ENCODE measurements at places on chromosomes 1 and 21.

DNA sequence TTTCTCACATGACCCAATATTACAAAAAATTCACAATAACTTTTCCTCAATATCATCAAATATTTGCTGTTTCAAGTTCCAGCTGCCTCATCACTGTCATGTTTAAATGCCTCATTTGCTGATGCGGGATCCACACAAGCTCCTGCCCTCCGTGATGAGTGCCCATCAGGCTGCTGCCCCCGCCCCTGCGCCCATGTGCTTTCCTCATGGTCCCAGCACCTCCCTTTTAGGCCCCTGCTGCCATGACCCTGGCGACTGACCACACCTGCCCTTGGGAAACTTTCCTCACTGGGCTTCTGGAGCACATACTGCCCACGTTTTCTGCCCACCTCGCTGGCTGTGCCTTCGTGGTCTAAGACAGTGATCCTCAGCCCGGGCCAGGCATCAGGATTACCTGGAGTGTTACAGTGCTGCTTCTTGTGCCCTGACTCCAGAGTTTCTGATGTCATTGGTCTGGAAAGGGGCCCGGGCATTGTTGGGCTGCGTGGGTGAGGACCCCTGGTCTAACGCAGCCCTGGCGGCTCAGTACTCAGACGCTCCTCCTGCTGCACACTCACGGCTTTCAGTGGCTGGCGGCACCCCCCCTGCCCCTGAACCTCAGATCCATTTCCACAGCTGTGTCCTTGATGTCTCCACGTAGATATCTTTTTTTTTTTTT is 20.5 kb downstream of the PLEKHM2 start:
- DNase-seq, result no peak

GRCh38 chr1:209751627-209752231 is 4.1 kb upstream of the TRAF3IP3 start:
- DNase-seq, result no peak

DNA sequence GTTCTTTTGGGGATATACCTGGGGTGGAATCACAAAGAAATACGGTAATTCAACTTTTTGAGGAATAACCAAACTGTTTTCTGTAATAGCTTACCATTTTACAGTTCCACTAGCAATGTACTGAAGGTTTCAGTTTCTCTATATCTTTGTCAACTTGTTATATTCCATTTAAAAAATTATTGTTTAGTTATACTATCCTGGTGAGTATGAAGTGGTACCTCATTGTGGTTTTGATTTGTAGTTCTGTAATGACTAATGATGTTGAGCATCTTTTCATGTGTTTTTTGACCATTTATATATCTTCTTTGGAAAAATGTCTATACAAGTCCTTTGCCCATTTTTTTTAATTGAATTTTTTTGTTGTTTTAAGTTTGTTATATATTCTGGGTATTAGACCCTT is 39.4 kb downstream of the MAST2 start:
- no peak for DNase-seq

DNA sequence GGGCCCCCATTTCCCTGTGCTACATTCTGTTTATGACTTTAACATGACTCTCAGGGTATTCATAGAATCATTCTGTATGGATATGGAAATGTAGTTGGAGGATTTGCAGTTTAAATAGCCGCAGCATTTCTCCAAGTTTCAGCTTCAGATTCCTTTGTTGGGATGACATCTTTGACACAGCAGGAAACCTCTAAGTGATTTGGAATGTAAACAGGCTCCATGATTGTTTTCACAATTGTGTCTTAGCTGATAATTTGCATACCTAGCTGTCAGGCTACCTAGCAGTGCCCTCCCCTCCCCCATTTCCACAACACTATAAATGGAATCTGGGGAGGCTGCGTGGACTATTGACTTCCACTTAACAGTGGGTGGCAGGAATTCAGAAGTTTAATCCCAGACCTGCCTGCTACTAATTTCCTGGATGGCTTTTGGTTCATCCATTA is 290.2 kb downstream of the HLX start:
- no peak for DNase-seq

GRCh38 chr1:183576537-183576936 is 13.7 kb downstream of the NCF2 start:
- no peak for DNase-seq

- no peak for DNase-seq
These were observed 3.8 kb upstream of the SLC30A2 start for GRCh38 chr1:26049531-26050247.

GRCh38 chr1:21749109-21749508 is 33.8 kb downstream of the USP48 start:
- no peak for DNase-seq

DNA sequence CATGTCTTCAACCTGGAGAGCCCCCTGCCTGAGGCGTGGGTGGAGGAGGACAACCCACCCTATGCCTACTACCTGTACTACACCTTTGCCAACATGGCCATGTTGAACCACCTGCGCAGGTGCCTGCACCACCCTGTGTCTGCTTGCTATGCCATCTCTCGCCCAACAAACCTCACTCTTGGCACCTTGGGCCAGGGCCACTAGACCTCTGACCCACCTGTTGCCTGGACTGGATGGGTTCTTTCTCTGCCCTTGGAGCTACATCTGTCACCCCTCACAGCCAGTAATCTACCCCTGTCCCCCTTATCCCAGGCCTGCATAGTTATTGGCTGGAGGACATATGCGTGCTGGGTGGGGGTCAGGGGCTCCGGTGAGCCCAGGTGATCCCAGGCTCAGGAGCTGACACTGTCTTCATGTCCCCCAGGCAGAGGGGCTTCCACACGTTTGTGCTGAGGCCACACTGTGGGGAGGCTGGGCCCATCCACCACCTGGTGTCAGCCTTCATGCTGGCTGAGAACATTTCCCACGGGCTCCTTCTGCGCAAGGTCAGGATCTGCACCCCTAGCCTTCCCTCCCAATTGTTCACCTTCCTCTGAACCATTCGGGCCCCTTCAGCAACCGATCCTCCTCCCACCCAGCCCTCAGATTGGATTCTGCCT is 9.9 kb downstream of the AMPD2 start:
- DNase-seq, result peak; percentile 38

- no peak for DNase-seq
These were observed 51.5 kb downstream of the CAPN2 start for GRCh38 chr1:223763881-223764280.

DNA sequence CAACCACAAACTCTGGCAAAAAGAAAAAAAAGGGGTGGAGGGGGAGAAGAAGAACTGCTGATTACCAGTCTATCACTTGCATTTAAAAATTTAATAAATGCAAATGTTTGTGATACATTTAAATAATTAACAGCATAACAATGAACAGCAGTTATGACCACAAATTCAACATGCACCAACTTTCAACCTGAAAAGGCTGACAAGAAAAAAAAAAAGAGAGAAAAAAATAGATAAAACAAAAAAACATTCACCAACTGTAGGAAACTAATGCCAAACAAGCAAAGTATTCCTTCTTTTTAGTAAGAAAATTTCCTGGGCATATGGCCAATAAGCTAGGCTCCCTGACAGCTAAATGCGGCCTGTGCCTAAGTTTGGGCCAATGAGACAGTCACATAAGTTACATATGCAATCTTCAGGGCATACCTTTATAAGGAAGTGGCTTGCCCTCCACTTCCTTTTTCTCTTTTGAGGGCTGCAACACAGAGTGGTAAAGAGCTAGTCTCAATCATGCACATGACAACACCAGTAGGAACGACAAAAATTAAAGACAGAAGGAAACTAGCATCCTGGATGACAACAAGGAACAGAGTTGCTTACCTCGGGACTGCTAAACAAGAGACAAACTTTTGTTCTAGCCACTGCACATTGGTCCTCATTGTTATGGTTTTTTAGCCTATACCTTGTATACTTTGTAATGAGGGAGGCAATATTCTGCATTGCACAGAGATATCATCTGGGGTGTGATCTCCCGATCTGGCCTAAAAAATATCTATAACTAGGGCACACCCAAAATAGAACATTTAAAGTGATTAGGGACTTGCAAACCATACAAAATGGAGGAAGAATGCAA is 24.2 kb upstream of the PHTF1 start:
- DNase-seq, result no peak

DNA sequence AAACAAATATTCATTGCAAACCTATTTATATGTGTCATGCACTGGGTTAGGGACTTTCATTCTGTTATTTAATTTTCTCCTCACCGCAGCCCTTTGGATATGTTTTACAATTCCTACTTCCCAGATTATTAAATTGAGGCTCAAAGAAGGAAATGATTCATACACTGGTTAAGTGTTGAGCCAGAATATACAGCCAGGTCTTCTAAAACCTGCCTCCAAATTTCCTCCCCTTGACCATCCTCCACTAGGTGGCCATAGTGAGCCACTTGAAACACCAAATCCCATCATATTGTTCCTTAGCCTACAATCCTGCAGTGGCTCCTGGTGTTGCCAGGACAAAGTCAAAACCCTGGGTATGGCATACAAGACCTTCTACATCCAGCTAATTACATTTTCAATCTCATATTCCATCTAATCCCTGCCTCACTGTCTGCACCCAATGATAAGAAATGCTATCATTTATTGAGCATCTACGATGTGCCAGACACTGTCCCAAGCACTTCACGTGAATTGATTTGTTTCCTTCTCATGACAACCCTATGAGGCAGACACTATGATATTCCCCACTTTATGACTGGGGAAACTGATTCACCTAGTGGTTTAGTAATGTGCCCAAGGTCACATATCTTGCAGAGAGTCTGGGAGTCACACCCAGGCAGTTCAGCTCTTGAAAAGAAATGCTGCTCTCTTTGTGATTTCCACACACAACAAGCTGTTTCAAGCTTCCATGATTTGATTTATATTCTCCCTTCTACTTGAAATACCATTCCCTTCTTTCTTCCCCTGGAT is 23.6 kb upstream of the KIRREL1 start:
- DNase-seq, result no peak

DNA sequence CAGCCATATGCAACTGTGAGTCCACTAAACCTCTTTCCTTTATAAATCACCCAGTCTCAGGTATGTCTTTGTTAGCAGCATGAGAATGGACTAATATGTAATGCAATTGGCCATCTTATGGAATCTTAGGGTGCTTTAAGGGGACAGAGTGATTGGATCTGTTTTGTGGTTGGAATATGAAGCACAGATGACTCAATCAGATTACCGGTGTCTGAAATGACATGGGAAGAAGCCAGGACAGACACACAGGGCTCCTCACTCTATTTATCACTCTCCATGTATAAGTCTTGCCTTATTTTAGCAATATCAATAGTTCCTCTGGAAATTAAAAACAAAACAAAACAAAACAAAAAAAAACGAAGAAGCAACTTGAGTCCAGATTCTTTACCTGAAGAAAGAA is 12.9 kb downstream of the KCNJ6 start:
- DNase-seq, result no peak
